ENCODE measurements at places on chromosomes 5 and 9.

- no peak for DNase-seq
Observed at GRCh38 chr5:4766101-4766500, 374.0 kb upstream of the ADAMTS16 start.

- DNase-seq: no peak
Observed at GRCh38 chr5:180078348-180078747, 6.8 kb upstream of the RNF130 start.

GRCh38 chr9:130499804-130500263, 55.1 kb downstream of the ASS1 start:
- no peak for DNase-seq

- no peak for DNase-seq
Observed at GRCh38 chr9:120919843-120920805, 6.5 kb downstream of the TRAF1 start.

DNA sequence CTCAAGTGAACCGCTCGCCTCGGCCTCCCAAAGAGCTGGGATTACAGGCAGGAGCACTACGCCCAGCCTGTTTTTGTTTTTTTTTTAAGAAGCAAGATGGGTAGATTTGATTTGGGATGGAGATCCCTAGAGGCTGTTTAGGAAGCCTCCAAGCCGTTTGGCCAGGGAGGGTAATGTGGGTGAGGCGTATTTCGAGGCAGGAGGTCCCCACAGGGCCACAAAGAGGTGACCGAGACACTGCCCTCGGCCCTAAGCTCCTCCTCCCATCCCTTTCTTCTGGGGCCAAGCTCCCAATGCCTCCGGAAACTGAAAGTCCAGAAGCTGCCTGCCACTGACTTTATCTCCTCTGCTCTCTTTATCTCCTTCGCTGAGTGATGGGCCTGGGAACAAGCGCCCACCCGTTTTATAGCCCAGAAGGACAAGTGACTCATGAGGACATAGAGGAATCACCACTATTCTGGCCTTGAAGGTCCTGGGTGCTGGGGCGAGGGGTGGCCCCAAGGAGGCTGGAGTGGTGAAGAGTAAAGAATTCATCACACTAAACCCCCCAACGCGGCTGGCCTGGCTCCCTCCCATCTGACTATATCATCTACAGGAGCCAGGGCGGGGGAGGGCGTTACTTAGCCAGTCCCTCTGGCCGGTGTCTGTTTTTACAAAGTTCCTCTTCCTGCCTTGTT, 2.0 kb upstream of the RALGDS start:
- no peak for DNase-seq

DNA sequence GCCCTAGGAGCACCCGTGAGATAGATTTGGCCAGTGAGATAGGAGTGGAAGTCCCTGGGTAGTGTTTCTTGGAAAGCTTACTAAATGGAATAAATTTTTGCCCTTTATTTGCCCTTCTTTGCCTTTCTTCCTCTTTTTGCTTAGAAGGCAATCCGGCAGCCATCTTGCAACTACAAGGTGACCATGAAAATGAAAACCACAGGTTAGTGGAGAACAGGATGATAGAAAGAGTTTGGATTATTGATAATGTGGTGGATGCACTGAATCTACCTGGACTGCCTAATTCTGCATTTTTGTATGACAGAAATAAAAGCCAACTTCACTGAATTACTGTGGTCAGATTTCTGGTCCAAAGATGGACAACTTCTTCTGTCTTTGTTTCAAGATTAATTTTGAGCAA, 33.2 kb downstream of the TARS1 start:
- no peak for DNase-seq

- DNase-seq: no peak
Observed at GRCh38 chr5:132505641-132506040, 15.1 kb upstream of the IRF1 start.

DNA sequence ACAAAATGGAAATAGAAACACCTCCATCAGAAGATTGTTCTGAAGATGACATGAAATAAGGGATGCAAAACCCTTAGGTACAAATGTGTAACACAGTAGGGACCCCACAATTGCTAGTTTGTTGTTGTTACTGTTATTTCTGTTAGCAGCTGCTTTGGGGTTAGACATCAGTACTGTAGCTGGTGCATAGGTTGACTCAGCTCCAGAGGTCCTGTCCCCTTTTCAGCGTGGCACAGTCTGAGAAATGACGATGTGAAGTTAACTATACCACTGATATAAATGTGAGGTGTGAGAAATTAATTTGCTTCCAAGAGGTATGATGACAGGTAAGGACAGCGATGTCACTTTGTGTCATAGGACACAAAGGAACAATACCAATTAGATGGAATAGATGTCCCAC, 384.6 kb upstream of the KLF4 start:
- DNase-seq: no peak

- no peak for DNase-seq
Observed at GRCh38 chr5:38541174-38541725, 15.2 kb downstream of the LIFR start.

DNA sequence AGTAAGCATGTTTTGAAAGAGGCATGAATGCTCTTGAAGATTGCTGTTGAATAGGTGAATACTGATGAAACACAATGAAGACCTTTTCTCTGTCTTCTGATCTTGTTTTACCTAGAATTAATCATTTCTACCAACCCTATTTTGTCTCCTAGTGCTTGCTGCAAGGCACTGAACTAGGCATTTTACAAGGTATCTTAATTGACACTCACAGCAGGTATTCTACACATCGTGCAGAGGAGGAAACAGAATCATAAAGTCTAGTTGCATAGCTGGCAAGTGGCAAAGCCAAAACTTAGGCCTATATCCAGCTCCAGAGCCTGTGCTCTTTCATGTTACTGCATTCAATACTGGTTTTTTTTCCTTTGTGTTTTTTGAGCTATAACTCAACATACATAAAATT, 50.7 kb downstream of the CTNNA1 start:
- DNase-seq: no peak

GRCh38 chr5:172943283-172943841, 15.9 kb upstream of the RPL26L1 start:
- DNase-seq: no peak

DNA sequence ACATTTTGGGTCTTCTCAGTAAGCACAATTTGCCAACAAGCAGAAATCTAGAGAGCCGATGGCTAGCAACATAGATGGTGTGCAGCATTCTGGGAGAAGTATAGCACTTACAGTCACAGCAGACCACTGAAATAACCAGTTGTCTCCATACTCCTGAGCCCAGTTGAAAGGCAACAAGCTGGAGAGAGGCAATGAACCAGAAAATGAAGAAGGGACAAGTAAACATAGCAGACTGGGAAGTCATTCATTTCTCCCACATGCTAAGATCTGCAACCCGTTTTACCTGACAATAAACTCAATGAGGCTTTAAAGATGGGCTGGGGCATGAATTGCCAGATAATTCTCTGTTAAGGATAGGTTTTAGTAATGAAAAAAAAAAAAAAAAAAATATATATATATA, 575.6 kb upstream of the GRAMD2B start:
- DNase-seq: no peak

- no peak for DNase-seq
Observed at GRCh38 chr5:140549237-140550144, 2.0 kb downstream of the EIF4EBP3 start.

DNA sequence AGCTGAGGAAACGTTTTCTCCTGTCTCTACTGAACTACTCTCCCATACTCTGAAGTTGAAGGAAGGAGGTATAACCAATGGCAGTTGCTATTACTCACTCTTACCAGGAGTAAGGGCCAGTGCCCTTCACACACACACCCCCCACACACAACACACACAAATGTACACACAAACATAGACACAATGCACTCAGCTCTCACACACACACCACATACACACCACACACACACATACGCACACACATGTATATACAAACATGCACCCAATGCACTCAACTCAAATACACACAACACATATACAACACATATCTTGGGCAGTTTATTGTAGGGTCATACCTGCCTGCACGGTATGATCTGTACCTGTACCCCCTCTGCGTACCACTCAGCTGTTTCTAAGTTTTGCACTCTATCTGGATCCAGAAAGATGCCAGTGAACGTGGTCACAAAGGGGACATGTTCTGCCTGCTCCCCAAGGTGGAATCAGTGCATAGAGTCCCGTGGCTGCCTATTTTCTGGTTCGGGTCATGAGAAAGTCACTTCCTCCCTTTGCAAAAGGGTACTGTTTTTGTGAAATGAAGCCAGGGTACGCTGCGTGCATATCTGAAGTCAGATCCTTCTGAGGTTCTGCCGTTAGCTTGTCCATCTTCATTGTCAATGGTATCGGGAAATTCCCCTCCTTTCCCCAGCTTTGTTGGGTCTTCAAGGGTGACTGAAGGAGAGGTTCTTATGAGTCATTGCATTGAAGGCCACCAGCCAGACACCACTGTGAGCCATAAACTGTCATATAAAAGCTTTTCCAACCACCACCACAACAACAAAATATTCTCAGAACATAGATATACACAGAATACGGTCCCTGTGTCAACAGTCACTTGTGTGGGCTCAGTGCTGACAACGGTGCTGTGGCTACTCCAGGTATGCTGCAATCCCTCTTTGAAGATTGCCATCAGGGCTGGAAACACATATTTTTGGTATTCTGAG, 131.9 kb downstream of the UGCG start:
- peak; percentile 58 for DNase-seq

DNA sequence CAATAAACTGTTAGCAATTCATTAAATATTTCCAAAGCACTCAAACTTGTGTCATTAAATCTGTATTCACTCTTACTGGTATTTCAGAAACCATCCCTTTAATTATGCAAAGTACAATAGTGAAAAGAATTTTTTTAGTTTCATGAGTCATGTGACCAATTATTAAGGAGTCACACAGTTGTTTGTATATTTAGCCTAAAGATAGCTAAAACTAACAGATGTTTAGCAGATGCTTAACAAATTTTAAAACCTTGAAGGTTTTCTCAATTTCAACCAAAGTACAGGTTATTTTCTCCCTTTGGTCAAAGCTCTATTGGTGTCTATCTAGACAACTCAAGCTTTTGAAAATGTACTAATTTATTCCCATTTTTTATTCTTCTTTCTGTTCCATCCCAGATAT, 44.1 kb downstream of the PJA2 start:
- DNase-seq: no peak
